ENCODE measurements at places on chromosomes 5 and 9. TPM values are rescaled to one million over a fixed set of nuclear protein-coding genes. Genes with fewer than 3 reads are reported as not detected.

The BAAT gene
- total RNA-seq = 0.13 TPM

The TRIM36 gene
- total RNA-seq = 1.4 TPM

The RNF183 gene
- not detected for total RNA-seq

The DCTN4 gene
- total RNA-seq = 76.3 TPM

The GABRG2 gene
- total RNA-seq = not detected

The TLE1 gene
- 28.3 TPM for total RNA-seq

The PPP2R2B gene
- not detected for total RNA-seq

Measured in epithelial cell of alveolus of lung (primary cell).